Esophagus (tissue), 2 donors: ENCODE measurements at places on chromosomes 4 and X. TPM values are rescaled to one million over a fixed set of nuclear protein-coding genes. Genes with fewer than 3 reads are reported as not detected.

The CT45A1 gene
- polyA plus RNA-seq = not detected

The PACRGL gene
- polyA plus RNA-seq = 5.0 TPM

The NLGN3 gene
- polyA plus RNA-seq = 0.22 TPM

The CSAG3 gene
- polyA plus RNA-seq = not detected

The MAGEA6 gene
- polyA plus RNA-seq = not detected

The TRIM61 gene
- 0.06 TPM for polyA plus RNA-seq

The JCHAIN gene
- 4.2 TPM for polyA plus RNA-seq

The TBC1D9 gene
- 6.3 TPM for polyA plus RNA-seq

The HSD17B13 gene
- polyA plus RNA-seq = 0.14 TPM

The TMEM184C gene
- polyA plus RNA-seq = 6.8 TPM
